ENCODE measurements at places on chromosomes 11 and 22.

DNA sequence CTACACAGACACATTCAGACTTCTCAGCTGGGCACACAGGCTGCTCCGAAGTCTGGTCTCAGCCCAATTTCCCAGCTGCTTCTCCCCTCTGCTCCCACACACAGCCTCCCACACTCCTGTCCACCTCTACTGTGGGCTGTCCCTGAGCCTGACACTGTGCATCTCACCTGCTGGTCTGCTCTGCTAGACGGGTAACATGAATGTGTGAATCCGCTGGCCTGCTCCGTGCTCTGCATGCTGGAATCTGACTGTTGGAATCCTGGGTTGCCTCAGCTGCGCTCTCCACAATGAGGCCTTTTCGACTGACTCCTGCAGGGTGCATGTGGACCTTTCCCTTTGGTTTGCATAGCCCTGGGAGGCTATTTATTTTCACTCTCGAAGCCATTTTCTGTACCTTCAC, 489.5 kb upstream of the B3GAT1 start:
- DNase-seq = no peak

DNA sequence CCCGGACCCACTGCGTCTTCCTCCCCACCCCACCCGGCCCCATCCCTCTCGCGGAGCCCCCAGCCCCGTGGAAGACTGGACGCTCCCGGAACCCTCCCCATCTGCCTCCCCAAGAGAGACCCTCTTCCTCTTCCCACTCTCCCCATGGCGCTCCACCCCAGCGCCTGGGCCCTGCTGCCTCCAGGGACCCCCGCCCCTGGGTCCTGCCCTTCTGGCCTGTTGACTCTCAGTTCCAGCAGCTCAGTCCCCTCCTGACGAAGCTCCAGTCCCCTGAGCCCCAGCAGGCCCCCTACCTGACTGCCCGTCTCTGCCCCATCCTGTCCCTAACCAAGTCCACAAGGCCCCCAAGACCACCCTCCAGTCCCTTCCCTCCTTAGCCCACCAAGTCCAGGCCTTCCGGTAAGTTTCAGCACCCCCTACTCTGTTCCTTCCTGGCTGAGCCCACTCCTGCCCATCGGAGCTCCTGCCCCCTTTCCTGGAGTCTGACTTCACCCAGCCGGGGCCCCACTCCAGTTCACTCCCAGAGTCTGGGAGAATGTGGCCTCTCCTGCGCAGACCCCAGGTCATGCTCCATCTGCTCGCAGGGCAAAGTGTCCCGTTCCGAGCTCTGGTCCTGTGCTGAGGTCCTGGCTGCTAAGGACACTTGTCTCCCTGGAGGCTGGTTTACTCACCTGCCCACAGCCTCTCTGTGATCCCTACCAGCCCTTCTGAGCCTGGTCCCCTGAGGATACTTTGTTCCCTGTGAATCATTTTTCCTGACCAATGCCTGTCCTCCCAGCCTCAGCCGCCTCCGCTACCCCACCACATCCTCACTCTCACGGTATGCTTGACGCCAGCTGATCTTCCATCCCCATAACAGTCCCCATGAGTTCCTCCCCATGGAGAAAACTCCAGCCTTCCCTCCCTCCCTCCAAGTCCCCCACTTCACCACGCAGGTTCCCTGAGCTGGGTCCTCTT, 722 bp downstream of the IFITM10 start:
- peak; percentile 81 for DNase-seq

GRCh38 chr11:126466236-126467045, 111.0 kb downstream of the ST3GAL4 start:
- DNase-seq = no peak

DNA sequence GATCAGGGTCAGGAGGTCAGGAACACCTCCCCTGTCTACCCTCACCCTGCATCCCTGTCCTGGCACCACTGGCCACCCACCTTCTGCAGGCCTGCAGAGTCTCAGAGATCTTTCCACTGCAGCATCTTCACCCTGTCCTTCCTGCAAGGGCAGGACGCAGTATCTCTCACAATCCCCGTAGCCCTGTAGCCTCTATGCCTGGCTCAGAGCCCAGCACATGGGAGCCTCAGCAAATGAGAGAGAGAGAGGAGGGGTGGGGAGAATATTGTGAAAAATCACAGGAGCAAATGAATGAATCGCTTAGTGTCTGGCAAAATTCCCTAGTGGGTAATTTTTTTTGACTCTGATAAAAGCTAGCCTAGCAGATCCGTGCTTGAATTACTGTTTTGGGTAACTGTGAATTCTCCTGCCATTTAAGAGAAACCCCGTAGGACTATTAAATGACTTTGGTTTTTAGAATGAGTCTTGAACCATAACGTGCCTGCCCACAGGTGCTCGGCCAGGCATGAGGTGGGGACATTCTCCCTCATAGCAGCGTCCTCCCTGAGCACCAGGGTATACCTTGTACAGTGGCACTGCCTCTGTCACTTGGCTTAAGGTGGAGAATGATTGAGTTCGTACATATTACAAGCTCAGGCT, 91.5 kb downstream of the MORC2 start:
- DNase-seq = peak; percentile 21

GRCh38 chr11:45652781-45653180, 12.6 kb downstream of the CHST1 start:
- DNase-seq = peak; percentile 18

DNA sequence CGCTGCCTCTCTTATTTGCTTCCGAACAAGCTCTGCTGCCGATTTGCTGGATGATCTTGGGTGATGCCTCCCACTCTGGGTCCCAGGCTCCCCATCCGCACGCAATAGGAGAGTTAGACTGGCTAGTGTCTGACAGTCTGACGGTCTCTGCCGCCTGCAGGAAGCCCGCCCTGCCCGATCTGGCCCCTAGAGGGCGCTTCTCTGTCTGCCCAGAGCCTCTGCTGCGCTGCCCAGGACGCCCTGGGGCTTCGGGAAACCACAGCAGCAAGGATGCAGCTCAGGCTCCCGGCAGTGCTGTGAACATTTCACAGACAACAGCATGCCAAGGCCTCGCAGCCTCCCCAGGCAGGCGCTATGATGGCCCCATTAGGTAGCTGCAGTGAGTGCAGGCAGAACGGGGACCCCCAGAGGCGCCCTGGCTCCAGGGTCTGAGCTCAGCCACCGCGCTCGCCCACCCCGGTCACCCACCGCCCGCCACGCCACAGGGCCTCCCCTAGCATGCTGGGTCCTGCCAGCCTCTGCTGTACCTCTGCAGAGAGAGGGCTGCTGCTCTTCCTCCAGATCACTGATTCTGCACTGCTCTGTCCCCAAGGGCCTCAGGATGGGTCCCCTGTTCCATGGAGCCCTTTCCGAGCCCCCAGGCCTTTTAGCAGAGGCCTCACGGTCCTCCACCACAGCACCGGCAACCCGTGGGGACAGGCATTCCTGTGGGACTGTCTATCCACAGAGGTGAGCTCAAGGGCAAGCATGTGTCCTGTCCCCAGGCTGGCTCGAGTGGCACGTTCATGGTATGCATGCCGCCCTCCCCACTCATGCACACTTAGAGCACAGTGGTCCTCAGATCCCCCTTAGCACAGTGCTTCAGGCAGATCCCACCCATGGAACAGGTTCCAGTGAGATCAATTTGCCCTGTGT, 4.3 kb upstream of the BAIAP2L2 start:
- peak; percentile 93 for DNase-seq

DNA sequence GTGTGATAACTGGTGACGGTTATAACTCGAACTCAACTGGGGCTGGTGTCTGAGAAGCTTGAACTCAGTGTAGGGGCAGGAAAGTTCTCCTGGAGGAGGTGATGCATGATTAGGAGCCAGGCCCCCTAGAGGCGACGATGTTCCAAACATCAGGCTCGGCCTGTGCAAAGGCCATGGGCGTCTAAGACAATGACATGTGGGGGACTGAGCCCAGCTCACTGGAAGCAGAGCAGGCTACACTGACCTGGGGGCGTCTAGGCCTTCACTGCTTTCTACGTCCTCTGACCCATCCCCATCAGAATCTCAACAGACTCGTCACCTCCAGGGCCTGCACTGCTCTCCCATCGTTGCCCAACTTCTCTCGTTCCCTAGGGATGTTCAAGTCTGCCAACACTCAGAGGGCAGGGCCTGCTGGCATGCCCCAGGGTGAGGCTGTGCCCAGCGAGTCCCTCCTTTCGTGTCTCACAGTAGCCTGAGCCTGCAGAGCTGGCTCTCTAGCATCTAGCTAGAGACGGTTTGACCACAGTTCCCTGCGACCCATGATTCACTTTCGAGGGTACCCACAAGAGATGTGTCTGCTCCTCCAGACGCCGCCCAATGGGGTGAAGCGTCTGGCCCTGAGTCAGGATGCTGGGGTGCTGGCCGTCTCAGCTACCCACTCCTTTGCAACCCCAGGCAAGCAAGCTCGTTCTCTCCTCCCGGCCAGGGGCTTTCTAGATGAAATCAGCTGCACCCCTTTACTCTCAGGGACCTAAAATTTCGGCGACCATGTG, 1.1 kb upstream of the ATG16L2 start:
- peak; percentile 71 for DNase-seq

- peak; percentile 25 for DNase-seq
Observed at GRCh38 chr11:16380941-16381568, 24.7 kb upstream of the SOX6 start.

DNA sequence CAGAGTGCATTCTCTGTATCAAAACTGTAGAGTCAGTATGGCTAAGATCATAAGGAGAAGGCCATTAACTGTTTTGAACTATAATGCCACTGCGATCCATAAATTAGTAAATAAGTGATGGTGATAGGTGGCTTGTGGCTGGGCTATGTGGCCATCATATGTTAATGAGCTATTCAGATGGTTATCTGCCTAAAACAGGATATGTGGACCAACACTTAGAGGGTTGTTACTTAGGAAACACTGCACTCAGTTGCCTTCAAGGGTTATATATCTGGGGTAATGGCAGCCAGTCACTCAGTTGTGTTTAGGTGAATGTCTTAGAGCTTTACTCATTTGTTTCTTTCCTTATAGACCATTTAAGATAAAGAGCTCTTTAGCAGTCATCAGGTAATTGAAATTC, 66.0 kb downstream of the PPP2R1B start:
- DNase-seq = no peak

- DNase-seq = no peak
Observed at GRCh38 chr11:32610797-32611352, 27.2 kb downstream of the EIF3M start.

DNA sequence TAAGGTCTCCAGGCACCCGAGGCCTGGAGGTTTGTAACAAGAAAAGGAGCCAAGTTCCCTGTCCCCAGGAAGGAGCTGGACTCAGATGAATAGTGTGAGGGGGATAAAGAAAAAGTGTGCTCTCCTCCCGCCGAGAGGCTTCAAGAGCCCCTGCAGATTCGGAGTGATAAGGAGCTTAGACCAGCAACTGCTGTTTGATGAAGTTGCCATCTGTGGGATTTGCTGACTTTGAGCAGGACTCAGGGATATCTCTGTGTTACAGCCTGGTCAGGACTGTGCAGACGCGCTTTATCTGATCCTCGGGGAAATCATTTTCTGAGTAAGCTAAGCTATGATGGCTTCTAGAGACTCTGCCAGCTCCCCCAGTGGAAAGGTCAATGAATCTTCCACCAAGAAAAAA, 1017.0 kb downstream of the TBC1D22A start:
- DNase-seq = no peak

DNA sequence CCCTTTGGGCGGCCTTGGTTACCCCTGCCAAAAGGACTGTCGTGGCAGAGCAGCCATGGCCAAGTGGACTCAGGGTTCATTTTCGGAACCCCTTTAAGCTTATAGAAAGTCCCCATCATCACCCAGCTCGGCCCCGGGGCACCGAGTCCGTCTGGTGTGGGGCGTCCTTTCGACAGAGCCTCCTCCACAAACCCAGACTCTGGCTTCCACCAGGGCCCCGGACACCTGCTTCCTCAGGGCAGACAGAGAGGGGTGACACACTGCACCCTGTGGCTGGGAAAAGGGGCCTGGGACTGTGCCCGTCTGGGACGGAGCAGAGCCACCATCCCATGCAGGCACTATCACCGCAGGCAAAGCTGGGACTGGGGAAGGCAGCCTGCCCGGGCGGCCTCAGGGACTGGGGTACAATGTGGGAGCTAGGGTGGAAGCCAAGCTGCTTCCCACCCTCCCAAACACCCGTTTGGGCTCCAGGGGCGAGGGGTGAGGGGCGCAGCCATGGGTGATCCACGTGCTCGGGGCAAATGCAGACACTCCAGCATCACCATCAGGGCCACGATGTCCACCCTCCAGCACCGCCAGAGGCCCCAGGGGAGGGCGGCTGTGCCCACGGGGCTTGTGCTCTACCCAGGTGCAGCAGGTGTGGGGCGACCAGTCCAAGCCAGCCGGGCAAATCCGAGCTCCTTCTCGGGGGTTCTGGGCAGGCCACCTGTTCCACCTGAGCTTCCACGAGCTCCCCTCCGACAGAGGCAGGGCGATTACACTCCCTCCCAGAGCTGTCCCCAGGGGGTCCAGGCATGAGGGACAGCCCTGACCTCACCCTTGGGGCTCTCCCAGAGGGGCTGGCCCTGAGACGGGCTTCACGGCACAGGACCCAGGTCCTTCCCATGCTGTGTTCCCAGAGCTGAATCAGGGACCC, 11.7 kb upstream of the MRPL23 start:
- no peak for DNase-seq

DNA sequence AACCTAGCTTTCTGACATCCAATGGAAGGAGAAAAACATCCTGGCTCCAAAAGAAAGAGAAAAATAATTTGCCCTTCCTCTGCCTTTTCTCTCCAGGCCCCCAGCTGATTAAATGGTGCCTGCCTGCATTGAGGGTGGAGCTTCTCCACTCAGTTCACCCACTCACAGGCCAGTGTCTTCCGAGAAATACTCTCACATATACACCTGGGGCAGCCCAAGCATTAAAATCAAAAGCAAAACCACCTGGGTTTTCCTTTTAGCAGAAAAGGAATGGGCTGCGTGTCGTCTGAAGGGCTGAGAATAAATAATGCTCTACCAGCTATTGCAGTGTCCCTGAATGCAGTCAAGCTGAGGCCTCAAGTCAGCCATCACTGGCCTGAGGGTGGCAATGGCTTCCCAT, 1143.8 kb upstream of the TENM4 start:
- no peak for DNase-seq

GRCh38 chr22:29988719-29989118, 91.5 kb upstream of the HORMAD2 start:
- DNase-seq = no peak

GRCh38 chr11:32794439-32794838, at the start of gene CCDC73:
Gene CCDC73, minus strand, starts transcription at chr11:32794662. Its CDS starts 34,419 bp downstream, at chr11:32760243.
- no peak for DNase-seq
